ENCODE measurements at places on chromosomes 12 and 14. TPM values are rescaled to one million over a fixed set of nuclear protein-coding genes. Genes with fewer than 3 reads are reported as not detected.
A peak's percentile ranks its signal among the peaks of the same experiment; 100 is the strongest.

The CCT2 gene
- 342 TPM for polyA plus RNA-seq

The GPX2 gene
- 0.26 TPM for polyA plus RNA-seq

The CPNE6 gene
- not detected for polyA plus RNA-seq

The MMAB gene
- 43.4 TPM for polyA plus RNA-seq

The TMEM233 gene
- polyA plus RNA-seq = 0.08 TPM

The MRPL42 gene
- 43.2 TPM for polyA plus RNA-seq

The TSPAN8 gene
- 0.26 TPM for polyA plus RNA-seq

The SRRM4 gene
- polyA plus RNA-seq = 0.42 TPM

The ADAMTS20 gene
- polyA plus RNA-seq = not detected

The WNT1 gene
- not detected for polyA plus RNA-seq

DNA sequence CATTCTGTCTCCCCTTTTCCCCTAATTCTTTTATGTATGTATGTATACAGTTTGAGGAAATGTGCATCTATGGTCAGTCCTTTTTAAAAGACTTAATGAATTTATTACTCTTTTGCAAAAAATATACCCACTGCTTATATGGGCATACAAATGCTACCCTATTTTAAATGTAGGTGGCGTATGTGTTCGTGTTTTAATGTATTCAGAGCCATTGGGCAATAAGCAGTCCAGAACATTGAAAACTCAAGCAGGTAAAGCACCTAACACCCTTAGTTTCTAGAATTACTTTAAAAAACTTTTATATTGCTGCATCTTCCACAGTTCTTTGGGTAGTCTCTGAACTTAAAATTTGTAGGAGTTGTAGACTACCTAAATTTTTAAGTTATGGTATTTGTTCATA is 42.6 kb upstream of the A2ML1 start:
- DNase-seq = no peak
- H3K27ac ChIP-seq = no peak overlapping the region
- no peaks in the 10 kb centered on the region for H3K27me3 ChIP-seq
- H3K36me3 ChIP-seq = no peaks in the 10 kb centered on the region
- no peak overlapping the region for H3K4me3 ChIP-seq

DNA sequence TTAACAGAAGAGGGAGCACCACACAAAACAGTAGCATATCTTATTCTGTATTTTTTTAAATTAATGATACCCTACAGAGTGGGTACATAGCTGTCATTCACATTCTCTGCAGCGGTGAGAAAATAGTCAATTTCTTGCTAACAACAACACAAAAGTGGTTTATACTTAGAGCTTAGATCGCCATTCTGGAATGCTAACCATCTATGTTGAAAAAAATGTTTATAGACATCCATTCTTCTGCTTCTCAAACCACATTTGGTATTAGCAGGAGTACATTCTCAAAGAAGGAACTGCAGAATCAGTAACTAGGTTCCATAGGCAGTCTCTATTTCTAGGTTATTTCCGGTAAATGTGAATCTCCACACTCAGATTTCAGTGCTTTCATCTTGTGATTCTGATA is 185.9 kb downstream of the PPFIA2 start:
- H3K36me3 ChIP-seq = no peaks in the 10 kb centered on the region
- no peak overlapping the region for H3K27ac ChIP-seq
- no peaks in the 10 kb centered on the region for H3K27me3 ChIP-seq
- no peak for DNase-seq

GRCh38 chr14:71346685-71347084 is 439.4 kb downstream of the PCNX1 start:
- no peaks in the 10 kb centered on the region for H3K36me3 ChIP-seq
- H3K4me1 ChIP-seq = no peaks in the 10 kb centered on the region
- no peak overlapping the region for H3K27ac ChIP-seq

GRCh38 chr12:6813363-6813762 is 8.3 kb upstream of the GPR162 start:
- no peak overlapping the region for H3K27ac ChIP-seq
- DNase-seq = no peak
- no peaks in the 10 kb centered on the region for H3K4me1 ChIP-seq
- H3K27me3 ChIP-seq = no peaks in the 10 kb centered on the region
- no peaks in the 10 kb centered on the region for H3K36me3 ChIP-seq

- H3K27ac ChIP-seq = no peak overlapping the region
- peaks cover 48% of the 10 kb centered on the region for H3K4me1 ChIP-seq
- peak; percentile 31 for DNase-seq
- no peaks in the 10 kb centered on the region for H3K27me3 ChIP-seq
- H3K4me3 ChIP-seq = no peak overlapping the region
- H3K36me3 ChIP-seq = no peaks in the 10 kb centered on the region
These were observed 119.3 kb upstream of the MDM1 start for GRCh38 chr12:68451261-68452077.

- H3K4me3 ChIP-seq = no peak overlapping the region
- DNase-seq = no peak
- H3K4me1 ChIP-seq = no peaks in the 10 kb centered on the region
- no peak overlapping the region for H3K27ac ChIP-seq
- H3K36me3 ChIP-seq = no peaks in the 10 kb centered on the region
- no peaks in the 10 kb centered on the region for H3K27me3 ChIP-seq
These were observed 31.2 kb upstream of the USP44 start for GRCh38 chr12:95582230-95583058.

GRCh38 chr12:6887460-6887859 is 14.4 kb upstream of the SPSB2 start:
- H3K4me1 ChIP-seq = peaks cover 7% of the 10 kb centered on the region
- DNase-seq = no peak
- no peak overlapping the region for H3K4me3 ChIP-seq
- peaks cover 18% of the 10 kb centered on the region for H3K36me3 ChIP-seq
- no peak overlapping the region for H3K27ac ChIP-seq

DNA sequence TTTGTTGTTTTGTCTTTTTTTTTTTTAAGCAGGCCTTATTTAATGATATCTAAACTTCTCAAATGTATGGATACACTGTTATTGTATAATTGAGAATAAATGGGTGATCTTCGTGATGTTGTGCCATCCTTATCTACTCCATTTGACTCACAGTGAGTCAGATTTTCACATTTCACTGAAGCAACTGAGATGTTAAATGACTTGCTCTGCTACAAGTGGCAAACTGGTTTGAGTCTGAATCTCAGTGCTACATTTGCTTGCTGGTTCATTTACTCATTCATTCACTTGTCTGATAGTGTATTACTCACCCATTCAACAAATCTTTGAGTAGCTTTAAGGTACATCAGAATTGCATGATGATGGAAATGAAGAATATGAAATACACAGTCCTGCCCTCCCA is 2.6 kb downstream of the KIAA0586 start:
- peaks cover 26% of the 10 kb centered on the region for H3K4me1 ChIP-seq
- DNase-seq = no peak
- no peak overlapping the region for H3K27ac ChIP-seq
- H3K4me3 ChIP-seq = no peak overlapping the region

DNA sequence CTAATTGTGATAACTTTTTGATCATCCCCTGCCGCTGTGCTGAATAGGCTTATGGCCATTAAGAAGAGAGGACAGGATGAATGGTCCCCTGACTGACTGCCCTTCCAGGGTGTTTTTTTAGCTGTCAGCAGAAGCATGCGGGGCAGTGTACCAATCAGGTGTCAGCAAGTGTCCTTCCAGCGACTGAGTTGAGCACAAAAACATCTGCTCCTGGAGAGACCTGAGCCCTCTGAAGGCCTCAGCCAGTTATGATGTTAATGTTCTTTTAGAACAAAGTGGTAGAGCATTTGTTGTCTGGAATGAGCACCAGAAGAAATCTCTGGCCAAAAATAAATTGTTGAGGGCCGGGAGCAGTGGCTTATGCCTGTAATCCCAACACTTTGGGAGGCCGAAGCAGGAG is 37.5 kb downstream of the P2RX7 start:
- no peak overlapping the region for H3K4me3 ChIP-seq
- H3K36me3 ChIP-seq = peaks cover 28% of the 10 kb centered on the region
- no peak overlapping the region for H3K27ac ChIP-seq

GRCh38 chr12:114274131-114274530 is 131.8 kb downstream of the TBX5 start:
- H3K4me3 ChIP-seq = no peak overlapping the region
- no peaks in the 10 kb centered on the region for H3K36me3 ChIP-seq
- no peak overlapping the region for H3K27ac ChIP-seq
- no peak for DNase-seq

GRCh38 chr12:68245180-68246021 is 8.0 kb downstream of the IL22 start:
- H3K4me3 ChIP-seq = peak overlapping the region; percentile 50
- no peaks in the 10 kb centered on the region for H3K27me3 ChIP-seq
- no peaks in the 10 kb centered on the region for H3K36me3 ChIP-seq
- H3K27ac ChIP-seq = no peak overlapping the region

DNA sequence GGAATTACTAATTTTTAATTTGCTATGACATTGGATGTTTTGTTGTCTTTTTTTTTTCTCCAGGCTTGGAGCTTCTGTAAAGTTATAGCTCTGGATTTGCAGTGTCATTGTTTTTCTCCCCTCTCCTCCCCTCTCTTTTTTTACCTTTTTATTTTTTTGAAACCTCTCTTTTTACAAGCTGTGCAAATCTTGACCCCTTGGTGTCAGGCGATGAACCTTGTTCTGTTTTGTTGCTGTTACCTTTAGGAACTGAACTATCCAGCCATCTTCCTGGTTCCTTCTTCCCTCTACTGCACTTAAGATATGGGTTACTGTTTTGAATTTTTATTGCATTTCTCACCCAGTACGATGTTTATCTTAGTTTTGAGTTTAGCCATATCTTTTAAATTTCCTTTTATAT is 13.7 kb downstream of the KTN1 start:
- H3K36me3 ChIP-seq = no peaks in the 10 kb centered on the region
- H3K27ac ChIP-seq = no peak overlapping the region
- H3K27me3 ChIP-seq = no peaks in the 10 kb centered on the region
- H3K4me3 ChIP-seq = no peak overlapping the region
- no peak for DNase-seq

DNA sequence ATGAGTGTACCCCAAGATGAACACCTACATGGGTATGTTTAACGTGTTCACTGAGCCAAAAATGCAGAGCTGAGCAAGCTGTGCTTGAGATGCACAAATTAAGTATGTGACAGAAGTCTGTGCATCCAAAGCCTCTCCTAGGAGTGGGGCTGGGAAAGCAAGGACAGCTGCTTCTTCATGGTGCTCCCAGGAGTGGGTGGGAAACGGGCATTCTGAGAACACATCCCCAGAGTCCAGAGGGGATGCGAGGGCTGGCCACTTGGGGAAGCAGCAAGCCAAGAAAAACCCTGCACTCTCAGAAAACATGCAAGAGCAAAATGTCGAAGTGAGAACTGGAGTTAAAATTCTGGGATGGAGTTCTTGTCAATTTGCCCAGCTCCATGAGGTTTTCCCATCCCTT is 414.3 kb downstream of the BCAT1 start:
- no peaks in the 10 kb centered on the region for H3K36me3 ChIP-seq
- no peak overlapping the region for H3K4me3 ChIP-seq
- DNase-seq = peak; percentile 67
- H3K27ac ChIP-seq = no peak overlapping the region

- H3K4me1 ChIP-seq = no peaks in the 10 kb centered on the region
- no peaks in the 10 kb centered on the region for H3K36me3 ChIP-seq
- H3K27ac ChIP-seq = no peak overlapping the region
- DNase-seq = no peak
- H3K4me3 ChIP-seq = no peak overlapping the region
These were observed 248.7 kb upstream of the EGLN3 start for GRCh38 chr14:34199585-34199984.

GRCh38 chr14:45249856-45250575 is 3.0 kb downstream of the MIS18BP1 start:
- no peak for DNase-seq
- no peak overlapping the region for H3K27ac ChIP-seq
- peaks cover 38% of the 10 kb centered on the region for H3K4me1 ChIP-seq
- no peaks in the 10 kb centered on the region for H3K27me3 ChIP-seq

- no peak overlapping the region for H3K4me3 ChIP-seq
- no peak overlapping the region for H3K27ac ChIP-seq
- no peaks in the 10 kb centered on the region for H3K27me3 ChIP-seq
These were observed 62.1 kb downstream of the SH2B3 start for GRCh38 chr12:111467857-111468241.

GRCh38 chr12:43795716-43796280 is 10.3 kb downstream of the TWF1 start:
- DNase-seq = no peak
- H3K36me3 ChIP-seq = peaks cover 64% of the 10 kb centered on the region
- H3K27me3 ChIP-seq = no peaks in the 10 kb centered on the region

GRCh38 chr12:18206198-18206597 is 55.1 kb upstream of the PIK3C2G start:
- H3K27ac ChIP-seq = no peak overlapping the region
- H3K27me3 ChIP-seq = no peaks in the 10 kb centered on the region
- no peaks in the 10 kb centered on the region for H3K36me3 ChIP-seq
- H3K4me1 ChIP-seq = no peaks in the 10 kb centered on the region

GRCh38 chr14:50603565-50603964 is 43.6 kb downstream of the ATL1 start:
- no peak overlapping the region for H3K27ac ChIP-seq
- H3K4me1 ChIP-seq = no peaks in the 10 kb centered on the region
- H3K36me3 ChIP-seq = no peaks in the 10 kb centered on the region
- no peak for DNase-seq

GRCh38 chr14:35825968-35826217 is 245 bp upstream of the BRMS1L start:
- H3K27me3 ChIP-seq = no peaks in the 10 kb centered on the region
- no peak for DNase-seq
- H3K4me3 ChIP-seq = peak overlapping the region; percentile 26
- no peaks in the 10 kb centered on the region for H3K36me3 ChIP-seq
- peaks cover 7% of the 10 kb centered on the region for H3K4me1 ChIP-seq

GRCh38 chr12:97520106-97520505 is 57.5 kb downstream of the RMST start:
- no peak overlapping the region for H3K27ac ChIP-seq
- H3K4me3 ChIP-seq = no peak overlapping the region
- H3K4me1 ChIP-seq = no peaks in the 10 kb centered on the region
- no peaks in the 10 kb centered on the region for H3K27me3 ChIP-seq
- DNase-seq = no peak
- no peaks in the 10 kb centered on the region for H3K36me3 ChIP-seq

DNA sequence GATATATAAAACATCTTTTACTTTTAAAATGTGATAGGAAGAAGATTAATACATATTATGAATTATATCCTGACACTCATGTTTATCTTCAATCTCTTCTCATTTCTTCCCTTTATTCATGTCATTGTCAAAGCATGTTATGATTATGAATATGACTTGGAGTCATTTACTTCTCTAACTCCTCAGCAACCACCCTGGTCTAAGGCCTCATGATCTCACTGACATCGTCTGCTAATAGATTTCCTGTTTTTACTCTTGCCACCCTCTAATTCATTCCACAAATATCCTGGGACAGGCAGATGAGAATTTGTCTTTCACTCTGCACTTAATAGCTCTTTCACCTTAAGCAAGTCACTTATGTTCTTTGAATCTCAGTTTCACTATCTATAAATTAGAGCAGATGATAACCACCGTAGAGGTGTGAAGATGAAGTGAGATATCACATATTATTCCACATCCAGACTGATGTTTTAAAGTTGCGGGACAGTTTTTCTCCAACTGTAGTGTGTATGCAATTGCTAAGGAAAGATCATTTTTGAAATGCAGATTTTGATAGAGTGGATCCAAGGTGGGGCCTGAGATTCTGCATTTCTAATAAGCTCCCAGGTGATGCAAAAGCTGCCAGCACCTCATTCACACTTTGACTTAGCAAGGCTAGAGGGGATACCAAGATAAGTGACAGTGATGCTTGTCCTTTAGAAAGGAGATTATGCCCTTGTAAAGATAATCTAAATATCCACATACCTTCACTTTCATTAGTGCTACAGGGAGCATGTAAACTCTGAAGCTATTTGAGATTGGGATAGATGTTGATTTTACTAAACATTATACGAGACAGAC is 3.3 kb upstream of the IAPP start:
- no peak overlapping the region for H3K4me3 ChIP-seq
- no peaks in the 10 kb centered on the region for H3K4me1 ChIP-seq
- no peaks in the 10 kb centered on the region for H3K27me3 ChIP-seq
- DNase-seq = no peak
- no peaks in the 10 kb centered on the region for H3K36me3 ChIP-seq
- no peak overlapping the region for H3K27ac ChIP-seq

All from heart left ventricle (tissue), 16 donors.